ENCODE measurements at places on chromosomes 4 and X. TPM values are rescaled to one million over a fixed set of nuclear protein-coding genes. Genes with fewer than 3 reads are reported as not detected.

Gene RP2
- total RNA-seq = 6.9 TPM

Gene SCML2
- total RNA-seq = 2.1 TPM

DNA sequence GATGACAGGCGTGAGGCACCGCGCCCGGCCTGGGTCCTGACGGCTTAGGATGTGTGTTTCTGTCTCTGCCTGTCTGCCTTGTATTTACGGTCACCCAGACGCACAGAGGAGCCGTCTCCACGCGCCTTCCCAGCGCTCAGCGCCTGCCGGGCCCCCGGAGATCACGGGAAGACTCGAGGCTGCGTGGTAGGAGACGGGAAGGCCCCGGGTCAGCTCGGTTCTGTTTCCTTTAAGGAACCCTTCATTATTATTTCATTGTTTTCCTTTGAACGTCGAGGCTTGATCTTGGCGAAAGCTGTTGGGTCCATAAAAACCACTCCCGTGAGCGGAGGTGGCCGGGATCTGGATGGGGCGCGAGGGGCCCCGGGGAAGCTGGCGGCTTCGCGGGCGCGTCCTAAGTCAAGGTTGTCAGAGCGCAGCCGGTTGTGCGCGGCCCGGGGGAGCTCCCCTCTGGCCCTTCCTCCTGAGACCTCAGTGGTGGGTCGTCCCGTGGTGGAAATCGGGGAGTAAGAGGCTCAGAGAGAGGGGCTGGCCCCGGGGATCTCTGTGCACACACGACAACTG lies 1.3 kb downstream of the SHOX start:
- DNase-seq = no peak

Gene ARX
- total RNA-seq = not detected

GRCh38 chrX:15873566-15873965 lies 19.0 kb upstream of the AP1S2 start:
- DNase-seq = no peak

GRCh38 chr4:147793569-147794313 lies 61.9 kb downstream of the ARHGAP10 start:
- DNase-seq = no peak

Data from naive thymus-derived CD8-positive, alpha-beta T cell (primary cell).